Lower leg skin (tissue), 4 donors: ENCODE measurements at places on chromosomes 2 and 18. TPM values are rescaled to one million over a fixed set of nuclear protein-coding genes. Genes with fewer than 3 reads are reported as not detected.
A peak's percentile ranks its signal among the peaks of the same experiment; 100 is the strongest.

APLF gene
- 8.9 TPM for total RNA-seq

CCDC68 gene
- 1.5 TPM for total RNA-seq

MRPL30 gene
- 28.4 TPM for total RNA-seq

PPP3R1 gene
- total RNA-seq = 34.2 TPM

LOXHD1 gene
- 0.02 TPM for total RNA-seq

POMC gene
- total RNA-seq = 23.3 TPM

GKN2 gene
- total RNA-seq = not detected

DNA sequence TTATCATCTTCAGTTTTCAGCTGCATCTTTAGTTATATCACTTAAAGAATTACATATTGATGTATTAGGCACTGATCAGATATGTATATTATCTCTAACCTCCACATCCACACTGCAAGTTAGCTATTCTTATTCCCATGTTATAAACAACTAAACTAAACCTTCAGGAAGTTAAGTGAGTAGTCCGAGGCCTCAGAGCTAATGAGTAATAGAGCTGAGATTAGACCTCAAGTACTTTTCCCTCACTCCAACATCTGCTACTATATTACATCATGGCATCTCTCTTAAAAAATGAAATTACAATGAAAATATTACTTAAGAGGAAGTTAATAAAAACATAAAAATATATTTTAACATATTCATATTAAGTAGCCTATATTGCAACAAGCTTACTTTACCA lies 183.6 kb upstream of the MAP2 start:
- DNase-seq = no peak

DNA sequence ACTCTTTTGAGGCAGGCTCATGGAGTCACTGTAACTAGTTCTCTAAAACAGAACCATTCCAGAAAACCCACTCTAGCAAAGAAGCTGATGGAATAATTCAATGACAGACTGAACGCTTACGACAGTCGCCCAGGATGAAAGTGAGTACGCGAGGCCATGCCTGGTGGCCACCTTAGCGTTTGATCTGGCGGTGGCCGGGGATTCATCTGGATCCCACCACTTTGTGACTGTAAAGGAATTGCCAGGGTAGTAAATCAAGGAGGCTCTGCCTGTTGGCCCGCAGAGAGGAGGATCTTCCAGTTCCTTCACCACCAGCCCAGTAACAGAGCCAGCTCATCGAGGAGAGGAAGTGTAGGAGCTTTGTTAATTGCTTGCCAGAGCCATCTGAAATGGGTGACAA lies 34.6 kb downstream of the GREB1 start:
- no peak for DNase-seq

GRCh38 chr2:172358691-172359556 lies 68.5 kb upstream of the ITGA6 start:
- no peak for DNase-seq

- DNase-seq = no peak
These were observed 30.1 kb upstream of the LIPG start for GRCh38 chr18:49531678-49532153.

- DNase-seq = no peak
These were observed 126.9 kb downstream of the NFATC1 start for GRCh38 chr18:79522451-79523205.

DNA sequence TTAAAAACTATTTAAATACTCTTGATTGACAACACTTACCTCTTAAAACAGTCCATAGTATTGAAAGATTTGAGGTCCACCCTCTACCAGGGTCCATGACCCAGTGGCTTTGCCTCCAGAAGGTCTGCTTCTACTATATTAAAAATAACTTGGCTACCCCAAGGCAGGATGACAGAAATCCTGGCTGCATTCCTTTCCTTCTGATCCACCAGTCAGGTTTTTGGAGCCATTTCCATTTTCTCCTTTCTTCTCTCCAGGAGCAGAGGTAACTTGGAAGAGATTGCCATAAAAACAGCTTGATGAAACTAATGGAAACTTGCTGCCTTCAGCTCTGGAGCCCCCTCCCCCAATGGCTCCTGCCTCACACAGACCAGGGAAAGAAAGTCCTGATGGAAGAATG lies 2.6 kb upstream of the FAM171B start:
- no peak for DNase-seq

GRCh38 chr2:10873790-10874437 lies 37.8 kb upstream of the KCNF1 start:
- no peak for DNase-seq

DNA sequence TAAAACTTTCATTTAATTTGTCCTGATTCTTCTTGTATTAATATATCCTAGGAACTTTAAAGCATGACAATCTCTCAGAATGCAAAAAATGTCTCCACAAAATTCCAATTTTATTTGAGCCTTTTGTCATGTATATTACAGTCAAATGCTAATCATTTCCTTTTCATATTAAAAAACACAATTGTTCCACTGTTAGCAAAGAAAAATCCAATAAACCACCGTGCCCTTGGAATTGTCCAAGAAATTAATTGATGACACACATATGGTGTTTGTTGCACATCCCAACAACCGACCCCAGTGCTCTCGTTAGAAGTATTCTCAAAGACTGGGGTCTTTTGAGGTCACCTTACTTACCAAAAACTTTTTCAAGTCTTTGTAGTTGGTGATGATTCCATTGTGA lies 28.1 kb downstream of the GFPT1 start:
- DNase-seq = no peak

DNA sequence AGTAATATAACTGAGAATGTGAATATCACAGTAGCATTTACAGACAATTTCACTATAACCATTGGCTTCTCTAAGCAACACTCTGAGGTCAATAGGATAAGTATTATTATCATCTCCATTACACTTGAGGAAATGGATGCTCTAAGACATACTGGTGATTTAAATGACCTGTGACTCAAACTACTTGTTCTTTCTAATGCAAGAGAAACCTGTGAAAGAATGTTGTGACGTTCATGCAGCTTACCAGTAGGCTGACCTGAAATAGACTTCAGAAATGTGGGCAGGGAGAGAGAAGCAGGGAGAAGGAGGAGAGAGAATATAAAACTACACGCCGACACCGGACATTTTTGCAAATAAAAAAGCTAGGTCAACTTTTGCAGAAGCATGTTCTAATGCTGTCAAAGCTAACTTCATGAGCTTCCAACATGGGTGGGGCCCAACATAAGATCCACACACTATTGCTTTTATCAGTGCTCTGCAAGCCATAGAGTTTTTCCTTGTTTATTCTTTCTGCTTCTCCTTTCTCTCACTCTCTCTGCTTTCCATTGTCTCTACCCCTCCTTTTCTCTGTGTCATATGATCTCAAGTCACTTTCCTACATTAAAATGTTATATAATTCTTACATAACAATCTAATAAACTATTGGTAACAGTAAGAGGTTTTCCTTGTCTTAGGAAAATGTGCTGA lies 217.6 kb upstream of the FN1 start:
- no peak for DNase-seq

DNA sequence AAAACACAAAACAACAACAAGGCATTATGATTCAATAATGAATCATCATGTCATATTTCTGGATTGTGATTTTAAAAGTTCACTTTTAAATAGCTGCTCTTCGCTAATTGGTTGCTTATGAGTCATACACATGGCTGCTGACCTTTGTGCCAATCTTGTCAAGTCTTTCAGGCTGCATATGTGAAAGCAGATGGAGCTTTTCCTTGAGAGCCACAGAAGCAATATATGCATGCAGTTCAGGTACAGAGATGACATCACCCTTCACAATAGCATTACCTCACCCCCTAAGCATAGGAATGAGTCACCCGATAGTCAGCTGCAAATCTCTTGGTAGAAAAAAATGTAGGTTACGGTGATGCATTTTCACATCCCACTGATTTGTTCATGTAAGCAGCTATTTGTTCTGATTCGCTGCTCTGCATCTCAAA lies 27.2 kb downstream of the EIF2AK3 start:
- peak; percentile 33 for DNase-seq

GRCh38 chr2:96527286-96528005 lies 9.1 kb upstream of the ARID5A start:
- DNase-seq = no peak

DNA sequence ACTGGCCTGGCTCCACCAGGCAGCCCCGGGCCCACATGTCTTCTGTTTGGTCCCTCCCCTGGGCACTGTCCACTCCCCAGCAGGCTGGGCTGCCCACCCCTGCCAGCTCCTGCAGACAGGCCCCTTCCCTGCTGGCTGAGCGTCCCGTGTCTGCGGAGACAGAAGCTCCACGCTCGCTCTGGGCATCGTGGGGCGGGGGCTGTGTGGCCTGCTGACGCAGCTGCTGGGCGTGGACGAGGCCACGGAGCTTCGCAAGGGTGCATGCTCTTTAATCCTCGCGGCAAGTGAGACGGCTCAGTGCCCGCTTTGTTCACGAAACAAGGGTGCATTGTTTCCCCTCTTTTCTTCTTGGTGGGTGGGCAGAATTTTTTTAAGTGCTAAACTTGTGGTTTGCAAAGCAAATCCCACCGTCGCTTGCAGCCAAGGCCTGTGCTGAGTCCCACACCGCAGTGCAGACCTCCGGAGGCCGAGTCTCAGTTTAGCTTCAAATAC lies 132.8 kb upstream of the CTDP1 start:
- peak; percentile 70 for DNase-seq

- no peak for DNase-seq
These were observed 116.3 kb upstream of the ID2 start for GRCh38 chr2:8565399-8566154.
